ENCODE measurements at places on chromosomes 11 and 22. TPM values are rescaled to one million over a fixed set of nuclear protein-coding genes. Genes with fewer than 3 reads are reported as not detected.

Gene MLC1
- polyA plus RNA-seq, result not detected

Gene ZNF280B
- polyA plus RNA-seq, result 1.4 TPM

Gene MYOD1
- not detected for polyA plus RNA-seq

Gene PLAAT4
- 0.88 TPM for polyA plus RNA-seq

Gene MFRP
- polyA plus RNA-seq, result 0.03 TPM

Gene TEX54
- polyA plus RNA-seq, result not detected

Gene CFAP300
- 0.07 TPM for polyA plus RNA-seq

Gene DERL3
- polyA plus RNA-seq, result 4.1 TPM

Gene RAB38
- polyA plus RNA-seq, result 3.0 TPM

Gene PKNOX2
- 0.91 TPM for polyA plus RNA-seq

Gene PGR
- not detected for polyA plus RNA-seq

DNA sequence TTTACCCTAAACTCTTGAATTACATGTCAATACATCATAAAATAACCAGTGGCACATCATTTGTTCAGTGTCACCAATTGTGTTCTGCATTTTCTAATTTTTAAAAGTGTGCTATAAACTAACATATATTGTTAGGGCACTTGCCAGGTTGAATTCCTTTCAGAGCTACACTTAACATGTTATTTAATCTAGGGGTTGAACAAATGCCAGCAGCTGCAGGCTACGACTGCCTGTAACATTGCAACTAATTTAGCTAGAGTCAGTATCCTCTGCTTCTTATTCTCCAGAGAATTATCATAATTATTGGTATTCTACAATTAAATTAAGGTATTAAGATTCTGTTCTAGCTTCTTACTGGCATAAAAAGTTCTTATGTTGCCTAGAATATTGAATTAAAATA is 46.4 kb upstream of the ARHGAP42 start:
- no peak for DNase-seq

DNA sequence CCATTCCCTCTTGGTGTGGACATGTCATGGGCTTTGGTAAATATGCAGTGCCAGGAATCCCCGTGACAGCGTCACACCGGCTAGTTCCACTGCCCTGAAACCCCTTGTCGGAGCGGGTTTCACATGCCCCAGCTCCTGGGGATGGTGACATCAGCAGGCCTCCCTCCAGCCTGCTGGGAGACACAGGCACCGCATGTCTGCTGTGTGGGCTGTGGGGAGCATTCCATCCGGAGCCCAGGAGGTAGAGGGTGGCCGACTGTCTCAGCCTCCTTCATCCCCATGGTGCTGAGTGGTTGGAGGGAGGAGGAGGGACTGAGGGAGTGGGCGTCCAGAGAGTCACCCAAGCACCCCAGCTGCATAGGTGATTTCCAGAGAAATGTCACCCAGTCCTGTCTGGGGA is 1161.1 kb downstream of the BRD1 start:
- no peak for DNase-seq

DNA sequence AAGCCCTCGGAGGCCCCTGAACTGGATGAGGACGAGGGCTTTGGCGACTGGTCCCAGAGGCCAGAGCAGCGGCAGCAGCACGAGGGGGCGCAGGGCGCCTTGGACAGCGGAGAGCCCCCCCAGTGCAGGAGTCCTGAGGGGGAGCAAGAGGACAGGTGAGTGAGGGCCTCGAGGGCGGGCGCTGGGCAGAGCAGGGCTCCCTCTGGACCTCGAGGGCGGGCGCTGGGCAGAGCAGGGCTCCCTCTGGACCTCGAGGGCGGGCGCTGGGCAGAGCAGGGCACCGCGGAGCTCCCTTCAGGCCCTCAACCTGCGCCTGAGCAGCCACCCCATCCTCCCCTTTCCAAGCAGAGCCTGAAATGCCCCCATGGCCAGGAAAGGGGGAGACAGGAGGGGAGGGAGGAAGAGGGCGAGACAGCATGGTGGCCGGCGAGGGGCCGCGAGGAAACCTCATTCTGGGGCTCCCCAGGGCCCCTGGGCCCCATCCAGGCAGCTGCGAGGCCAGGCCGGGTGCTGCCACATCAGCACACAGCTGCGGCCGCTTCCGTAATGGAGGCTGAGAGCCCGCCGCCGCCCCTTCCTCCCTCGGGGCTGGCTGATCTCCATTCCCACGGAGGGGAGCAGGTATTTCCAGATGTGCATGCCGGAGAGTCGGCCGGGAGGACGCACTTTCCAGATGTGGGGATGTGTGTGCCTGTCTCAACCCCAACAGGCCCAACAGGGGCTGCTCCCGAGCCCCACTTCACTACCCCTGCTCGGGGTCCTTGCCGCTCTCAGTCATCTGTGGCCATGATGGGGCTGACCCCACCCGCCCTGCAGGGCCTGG is 10.0 kb downstream of the PRR33 start:
- DNase-seq, result no peak

- no peak for DNase-seq
Observed at GRCh38 chr11:57353446-57353845, 15.3 kb downstream of the P2RX3 start.

- DNase-seq, result peak; percentile 96
Observed at GRCh38 chr22:28750471-28750881, 8.6 kb downstream of the HSCB start.

DNA sequence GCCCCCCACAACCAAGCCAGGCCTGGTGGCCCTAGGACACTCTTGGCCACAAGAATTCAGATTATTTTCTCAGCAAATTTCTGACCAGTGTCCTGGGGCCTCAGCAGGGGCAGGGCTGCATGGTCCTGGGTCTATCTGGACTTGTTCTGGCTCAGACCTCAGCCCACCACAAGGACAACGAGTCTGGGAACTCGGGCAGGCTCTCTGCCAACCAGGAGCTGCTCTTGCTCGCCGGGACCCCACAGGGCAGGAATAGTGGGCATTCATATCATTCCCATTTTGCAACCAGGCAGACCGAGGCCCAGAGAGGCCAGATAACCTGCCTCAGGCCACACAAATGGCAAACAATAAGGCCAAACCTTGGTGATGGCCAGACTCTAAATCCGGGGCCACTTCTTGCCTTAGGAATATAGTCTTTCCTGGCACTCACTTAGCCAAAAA is 75.4 kb upstream of the WNT7B start:
- no peak for DNase-seq

DNA sequence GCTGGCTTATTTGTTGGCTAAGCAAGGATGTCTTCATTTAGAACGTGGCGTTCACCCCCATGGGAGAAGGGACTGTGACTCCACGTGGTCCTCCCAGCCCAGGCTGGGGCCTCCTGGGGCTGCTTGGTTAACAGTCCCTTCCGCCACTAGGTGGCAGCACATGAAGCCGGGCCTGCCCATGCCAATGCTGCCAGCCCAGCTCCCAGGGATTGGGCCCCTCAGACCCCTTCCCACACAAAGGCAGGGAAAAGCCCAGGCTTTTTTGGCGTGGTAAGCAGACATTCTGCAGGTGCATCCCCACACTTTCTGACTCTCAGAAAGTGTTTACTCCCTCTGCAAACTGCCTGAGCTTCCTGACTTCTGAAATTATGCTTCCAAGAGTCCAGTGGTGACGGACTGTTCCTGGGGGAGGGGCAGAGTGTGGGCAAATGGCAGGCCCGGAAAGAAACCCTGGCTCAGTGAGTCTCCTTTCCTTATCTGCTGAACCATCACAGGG is 3.1 kb downstream of the CBX6 start:
- peak; percentile 58 for DNase-seq

GRCh38 chr11:35412285-35412684 is 7.1 kb downstream of the SLC1A2 start:
- peak; percentile 4 for DNase-seq

GRCh38 chr11:12467610-12468009 is 90.2 kb downstream of the PARVA start:
- no peak for DNase-seq

- no peak for DNase-seq
Observed at GRCh38 chr11:78812513-78813293, 238.0 kb upstream of the NARS2 start.

GRCh38 chr11:96187822-96188221 is 155.2 kb downstream of the MAML2 start:
- peak; percentile 31 for DNase-seq

DNA sequence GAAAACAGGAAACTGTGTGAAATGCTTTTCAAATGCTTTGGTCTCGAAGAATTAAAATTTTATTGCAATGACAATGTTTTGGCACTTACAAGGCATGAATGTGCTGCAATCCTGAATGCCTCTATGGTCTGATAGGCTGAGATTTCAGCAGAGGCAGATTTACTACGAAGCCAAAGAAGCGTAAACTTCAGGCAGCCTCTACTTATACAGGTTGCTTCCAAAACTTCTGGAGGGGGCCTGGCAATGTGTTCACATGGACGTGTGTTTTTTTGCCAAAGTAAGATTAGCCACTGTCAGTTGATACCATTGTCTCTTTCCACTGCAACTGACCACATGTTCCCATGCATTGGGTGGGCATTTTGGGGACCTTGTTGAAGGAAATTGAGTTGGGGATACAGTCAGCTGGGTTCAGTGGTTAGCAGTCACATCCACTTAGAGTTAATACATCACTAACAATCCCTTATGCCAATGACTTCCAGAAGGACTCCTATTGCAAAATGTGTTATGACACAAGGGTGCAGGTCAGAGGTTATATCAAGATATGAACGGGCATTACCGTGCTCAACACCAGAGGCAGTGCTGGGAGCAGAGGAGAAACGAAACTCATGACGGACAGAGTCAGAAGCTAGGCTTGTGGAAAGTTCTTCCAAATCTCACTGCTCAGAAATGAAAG is 48.8 kb downstream of the ABTB2 start:
- DNase-seq, result no peak

GRCh38 chr11:92308366-92308765 is 83.7 kb downstream of the FAT3 start:
- DNase-seq, result no peak

GRCh38 chr22:21641417-21641788 is 699 bp upstream of the SDF2L1 start:
- peak; percentile 76 for DNase-seq

DNA sequence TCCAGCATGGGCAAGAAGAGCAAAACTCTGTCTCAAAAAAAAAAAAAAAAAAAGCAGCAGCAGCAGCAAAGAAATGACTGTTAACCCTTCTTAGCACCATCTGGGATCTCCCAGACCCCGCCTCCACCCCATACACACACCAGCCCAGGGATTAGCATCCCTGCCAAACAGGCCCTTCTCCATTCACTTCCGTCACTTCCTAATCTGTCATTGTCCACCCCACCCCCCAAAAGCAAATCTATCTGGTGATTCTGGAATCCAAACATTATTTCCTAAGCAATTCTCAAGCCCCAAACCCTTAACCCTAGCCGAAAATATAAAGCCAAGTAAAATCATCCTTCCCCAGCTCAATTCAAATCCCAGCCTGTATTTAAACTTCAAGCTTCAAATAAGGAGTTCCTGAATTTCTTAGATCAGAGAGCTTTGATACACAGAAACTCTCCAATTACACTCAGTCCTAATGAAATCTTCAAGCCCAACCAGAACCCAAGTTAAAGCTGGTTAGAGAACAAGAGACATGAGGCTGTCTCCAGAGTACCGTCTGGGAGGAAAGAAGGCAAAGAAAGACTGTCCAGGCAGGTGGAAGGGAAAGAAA is 6.0 kb upstream of the AHNAK start:
- no peak for DNase-seq

GRCh38 chr11:117631336-117632140 is 165.5 kb downstream of the DSCAML1 start:
- no peak for DNase-seq

GRCh38 chr11:103735497-103736032 is 300.9 kb upstream of the DDI1 start:
- no peak for DNase-seq

DNA sequence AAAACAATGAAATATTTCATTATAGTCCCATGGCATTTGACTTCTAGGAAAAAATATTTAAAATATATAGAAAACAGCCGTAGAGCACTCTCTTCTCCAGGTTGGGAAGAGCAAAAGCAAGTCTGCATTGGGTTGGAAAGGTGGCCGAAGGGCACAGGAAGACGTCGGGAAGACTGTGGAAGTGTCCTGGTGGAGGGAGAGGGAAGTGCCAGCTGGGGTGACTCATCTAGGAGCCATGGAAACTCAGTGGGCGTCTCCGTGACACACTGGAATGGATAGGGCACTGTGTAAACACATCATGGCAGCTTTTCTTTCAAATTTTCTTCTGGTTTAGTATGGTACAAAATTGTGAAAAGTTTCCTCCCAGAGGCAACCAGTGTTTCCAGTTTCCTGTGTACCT is 12.7 kb downstream of the GTPBP1 start:
- peak; percentile 88 for DNase-seq

DNA sequence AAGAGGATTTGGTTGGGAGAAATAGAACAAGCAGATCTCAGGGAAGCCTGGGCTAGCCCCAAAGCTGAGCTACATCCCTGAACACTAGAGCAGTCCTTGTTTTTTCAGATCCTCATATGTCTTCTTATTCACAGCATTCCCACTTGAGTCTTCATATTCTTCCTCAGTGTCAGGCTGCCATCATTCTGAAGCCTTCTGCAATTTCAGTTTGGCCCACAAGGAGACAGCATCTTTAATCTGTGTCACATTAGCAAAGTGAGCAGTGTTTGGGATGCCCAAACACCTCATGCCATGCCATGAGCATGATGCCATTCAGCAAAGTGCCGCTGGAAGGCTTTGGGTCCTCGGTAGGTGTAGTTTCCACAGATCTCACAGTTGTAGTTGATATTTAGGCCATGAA is 56.6 kb downstream of the SCN3B start:
- DNase-seq, result no peak

- no peak for DNase-seq
Observed at GRCh38 chr11:5275369-5276110, 5.8 kb upstream of the HBE1 start.

GRCh38 chr11:41245704-41246398 is 213.6 kb downstream of the LRRC4C start:
- no peak for DNase-seq

DNA sequence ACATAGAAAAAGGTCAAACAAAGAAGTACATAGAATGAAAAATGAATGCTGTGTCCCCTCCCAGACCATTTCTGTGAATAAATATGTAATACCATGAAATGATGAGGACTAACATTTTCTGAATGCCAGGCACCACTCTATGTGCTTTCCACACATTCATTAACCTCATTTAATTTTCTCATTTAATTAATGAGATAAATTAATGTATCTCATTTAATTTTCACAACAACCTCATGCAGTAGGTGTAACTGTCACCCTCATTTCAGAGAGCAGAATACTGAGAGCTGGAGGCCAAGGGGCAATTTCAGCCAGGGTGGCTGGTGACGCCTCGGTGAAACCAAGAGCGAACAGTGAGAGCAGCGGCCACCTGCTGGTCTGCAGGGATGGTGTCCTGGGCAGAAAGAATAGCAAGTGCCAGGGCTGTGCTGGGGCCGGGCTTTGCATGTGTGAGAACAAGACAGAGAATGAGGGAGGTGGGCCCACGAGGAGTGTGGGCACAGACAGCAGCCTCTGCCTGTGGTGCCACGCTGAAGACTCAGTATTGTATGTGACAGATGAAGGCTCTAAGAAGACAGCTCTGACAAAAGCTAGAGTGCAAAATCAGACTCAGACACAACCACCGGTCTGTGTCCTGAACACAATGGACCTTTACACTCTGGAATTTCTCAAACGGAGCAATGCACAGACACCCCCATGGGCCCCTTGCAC is 1.8 kb upstream of the SERPIND1 start:
- DNase-seq, result no peak

GRCh38 chr11:61671527-61671926 is 8.7 kb upstream of the DAGLA start:
- no peak for DNase-seq

- no peak for DNase-seq
Observed at GRCh38 chr11:130181295-130182272, 22.0 kb downstream of the ST14 start.

GRCh38 chr22:25098445-25099081 is 101.1 kb upstream of the CRYBB3 start:
- DNase-seq, result no peak
